ENCODE measurements at places on chromosomes 3 and 15.

DNA sequence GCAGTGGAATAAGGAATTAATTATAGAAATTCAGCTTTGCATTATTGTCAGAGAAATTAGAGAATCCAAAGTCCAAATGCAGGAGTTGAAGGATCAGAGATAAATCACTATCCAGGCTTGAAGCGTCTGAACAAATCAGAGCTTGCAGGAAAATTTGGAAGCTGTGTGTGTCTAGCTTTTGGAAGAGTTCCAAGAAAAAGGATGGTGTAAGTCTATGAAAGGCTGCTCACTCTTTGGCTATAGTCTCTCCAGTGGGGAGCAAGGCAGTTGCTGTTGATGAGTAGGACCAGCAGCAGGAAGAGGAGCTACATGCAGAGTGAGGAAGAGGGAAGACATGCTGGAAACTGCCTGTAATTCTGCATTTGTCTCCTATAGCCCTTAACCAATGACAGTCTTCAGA lies 464.3 kb upstream of the GRM7 start:
- DNase-seq, result no peak

- no peak for DNase-seq
Observed at GRCh38 chr15:20645956-20646355, 104.4 kb upstream of the GOLGA6L6 start.

DNA sequence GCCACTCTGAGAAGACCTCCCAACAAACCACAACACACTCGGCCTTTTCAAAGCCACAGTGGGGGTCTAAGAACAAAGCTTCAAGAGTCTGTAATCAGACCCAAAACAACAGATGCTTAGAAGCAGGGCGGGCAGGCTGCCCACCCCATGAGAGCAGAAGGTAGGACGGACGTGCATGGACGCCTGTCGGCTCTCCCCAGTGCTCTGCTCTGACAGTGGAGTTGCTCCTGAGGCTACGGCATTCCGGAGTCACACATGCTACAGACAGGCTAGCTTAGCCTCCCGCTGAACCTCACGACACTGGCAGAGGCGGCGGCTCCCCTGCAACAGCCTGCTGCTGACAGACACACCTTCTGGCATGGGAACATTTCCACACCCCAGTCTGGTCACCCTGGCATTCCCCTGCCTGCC lies 33.5 kb downstream of the SLCO2A1 start:
- no peak for DNase-seq

DNA sequence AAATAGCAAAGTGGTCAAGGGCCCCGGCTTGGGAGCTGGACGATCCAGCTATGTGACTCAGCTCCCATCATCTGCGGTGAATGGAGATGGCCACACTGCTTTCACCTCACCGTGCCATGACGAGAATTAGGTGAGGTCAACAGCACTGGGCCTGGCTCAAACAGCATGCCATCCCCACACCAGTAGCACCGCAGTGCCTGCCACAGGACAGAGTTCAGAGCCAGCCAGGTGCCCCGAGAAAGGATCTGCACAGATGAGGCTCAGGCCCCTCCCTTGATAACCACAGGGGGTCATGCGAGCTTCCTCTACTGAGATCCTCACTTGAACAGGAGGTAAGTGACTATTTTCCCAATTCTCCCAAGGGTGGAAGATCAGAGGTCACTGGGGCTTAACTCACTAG lies 29.4 kb downstream of the ZXDC start:
- no peak for DNase-seq

DNA sequence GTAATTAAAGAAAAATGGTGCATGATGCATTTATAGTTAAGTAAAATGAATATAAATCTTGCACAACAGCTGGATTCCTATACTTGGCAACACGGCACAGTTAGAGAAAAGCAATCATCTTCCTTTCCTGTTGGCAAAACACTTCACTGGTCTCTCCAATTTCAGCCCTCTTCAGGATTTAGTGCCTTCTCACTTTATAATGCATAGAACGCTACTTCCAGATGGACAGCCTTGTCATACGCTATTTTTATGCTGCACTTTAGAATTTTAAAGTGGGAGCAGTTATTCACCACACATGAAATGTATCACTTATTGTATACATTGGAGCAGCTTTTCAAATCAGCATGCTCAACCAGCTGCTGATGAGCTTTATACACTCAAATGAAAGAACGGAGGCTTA lies 194.4 kb upstream of the GBE1 start:
- DNase-seq, result no peak

GRCh38 chr3:34155108-34155507 lies 356.7 kb downstream of the PDCD6IP start:
- no peak for DNase-seq

GRCh38 chr3:157087373-157087772 lies 72.6 kb downstream of the CCNL1 start:
- DNase-seq, result no peak

GRCh38 chr15:81863162-81863561 lies 182.7 kb downstream of the MEX3B start:
- DNase-seq, result peak; percentile 5

DNA sequence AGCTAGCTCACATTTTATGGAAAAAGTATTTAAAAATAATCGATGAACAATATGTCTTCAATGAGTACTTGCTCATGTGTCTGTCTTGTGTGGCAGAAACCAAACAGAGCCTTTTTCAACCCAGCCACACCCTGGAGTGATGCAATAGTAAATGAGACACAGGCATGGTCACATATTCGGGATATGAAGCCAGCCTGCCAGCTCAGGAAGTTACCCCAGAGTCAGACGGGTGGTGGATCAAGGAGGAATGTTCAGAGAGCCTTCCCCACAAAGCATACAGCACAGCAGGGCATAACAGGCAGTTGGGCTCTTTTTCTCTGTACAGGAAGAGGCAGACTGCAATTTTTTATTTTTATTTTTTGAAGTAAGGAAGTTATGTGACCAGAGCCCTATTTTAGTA lies 27.3 kb downstream of the LARP6 start:
- DNase-seq, result peak; percentile 91

DNA sequence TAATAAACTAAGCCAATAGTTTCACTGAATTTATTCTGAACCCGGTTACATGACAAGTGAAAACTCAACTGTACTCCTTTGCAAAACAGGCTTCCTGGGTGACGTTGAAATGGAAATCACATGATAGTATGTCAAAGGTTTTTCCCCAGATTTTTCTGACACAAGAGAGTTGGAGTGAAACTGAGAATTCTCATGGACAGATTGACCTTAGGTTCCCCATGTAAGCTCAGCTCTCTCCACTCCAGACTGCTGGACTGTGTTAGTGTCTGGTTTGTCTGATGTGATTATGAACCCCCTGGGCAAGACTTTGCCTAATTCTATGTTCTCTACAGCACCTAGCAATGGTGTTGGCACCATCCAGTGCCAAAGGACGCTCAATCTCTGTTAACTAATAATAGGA lies 219.7 kb upstream of the COL8A1 start:
- no peak for DNase-seq

DNA sequence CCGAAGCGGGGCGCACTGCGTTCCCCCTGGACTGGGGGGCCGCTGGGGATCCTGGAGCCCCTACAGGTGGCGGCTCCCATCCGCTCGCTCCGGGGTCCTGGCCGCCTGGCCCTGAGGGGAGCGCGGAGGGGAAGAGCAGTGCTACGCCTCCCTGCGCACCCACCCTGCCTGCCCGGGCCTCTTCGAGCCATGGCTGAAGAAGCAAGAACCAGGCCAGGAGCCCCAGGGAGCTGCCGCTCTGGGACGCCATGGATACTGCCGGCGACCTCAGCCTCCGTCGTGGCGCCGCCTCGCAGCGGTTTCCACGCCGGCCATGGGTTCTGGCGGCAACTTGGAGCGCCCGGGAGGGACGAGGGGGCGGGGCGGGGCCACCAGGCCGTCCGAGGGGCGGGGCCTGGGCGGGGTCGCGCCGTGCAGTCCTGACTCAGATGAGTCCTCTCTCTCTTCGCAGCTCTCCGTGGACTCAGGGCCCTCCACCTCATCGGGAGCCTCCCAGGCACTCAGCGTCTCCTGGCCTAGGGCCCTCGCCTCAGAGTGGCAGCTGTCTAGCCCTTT lies 50.9 kb downstream of the MYL3 start:
- peak; percentile 16 for DNase-seq

DNA sequence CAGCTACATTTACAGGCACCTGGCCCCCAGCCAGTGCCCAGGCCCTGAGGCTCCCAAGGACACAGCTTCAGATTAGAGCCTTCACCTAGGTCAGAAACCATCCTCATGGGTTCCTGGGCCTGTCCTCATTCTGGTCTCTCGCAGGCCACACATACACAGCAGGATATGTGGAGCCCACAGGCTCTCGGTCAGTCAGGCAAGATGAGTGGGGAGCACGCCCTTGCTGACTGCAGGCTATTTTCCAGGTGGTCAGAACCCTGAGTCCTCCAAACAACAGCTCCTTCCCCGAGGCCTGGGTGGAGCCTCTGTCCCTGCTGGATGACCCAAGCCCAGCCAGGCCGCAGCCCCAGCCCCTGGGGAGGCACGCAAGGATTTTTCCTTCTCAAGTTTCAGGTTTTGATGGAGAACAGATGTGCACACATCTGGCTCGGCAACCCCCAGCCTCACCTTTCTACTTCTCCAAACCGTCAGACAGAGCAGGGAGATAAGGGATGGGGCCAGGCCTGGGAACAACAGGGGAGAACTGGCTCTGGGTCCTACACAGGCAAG lies 1.6 kb downstream of the STRA6 start:
- no peak for DNase-seq

GRCh38 chr3:133237380-133237779 lies 162.5 kb upstream of the BFSP2 start:
- DNase-seq, result peak; percentile 7

GRCh38 chr15:92528736-92529135 lies 126.8 kb downstream of the FAM174B start:
- no peak for DNase-seq

DNA sequence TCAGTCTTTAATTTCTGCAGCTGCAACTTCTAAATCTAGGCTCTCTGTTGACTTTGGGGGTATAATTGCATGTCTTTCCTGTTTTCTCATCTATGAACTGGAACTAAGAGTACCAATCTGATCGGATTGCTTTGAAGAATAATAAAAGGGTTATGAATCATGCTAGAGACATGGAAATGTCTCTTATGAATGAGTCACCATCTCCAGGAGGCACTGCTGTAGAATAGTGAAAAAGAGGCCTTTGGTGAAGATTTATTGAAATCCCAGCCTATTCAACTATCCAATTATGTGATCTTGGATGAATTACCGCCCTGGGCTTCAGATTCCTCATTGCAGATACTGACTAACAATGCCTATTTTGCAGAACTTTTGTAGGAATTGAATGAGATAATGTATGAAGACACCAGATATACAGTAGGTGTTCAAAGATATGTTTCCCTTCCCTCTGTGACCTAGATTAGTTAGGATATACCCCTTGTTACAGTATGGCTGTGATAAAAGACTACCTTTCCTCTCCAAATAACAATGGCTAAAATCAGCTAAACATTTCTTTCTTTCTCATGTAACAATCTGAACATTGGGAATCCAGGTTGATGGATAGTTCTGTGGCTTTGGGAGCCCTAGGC lies 11.5 kb upstream of the CMTM8 start:
- peak; percentile 73 for DNase-seq

GRCh38 chr3:159650726-159651125 lies 337.9 kb upstream of the IL12A start:
- DNase-seq, result no peak

- DNase-seq, result no peak
Observed at GRCh38 chr3:106176734-106177133, 307.9 kb upstream of the CBLB start.

DNA sequence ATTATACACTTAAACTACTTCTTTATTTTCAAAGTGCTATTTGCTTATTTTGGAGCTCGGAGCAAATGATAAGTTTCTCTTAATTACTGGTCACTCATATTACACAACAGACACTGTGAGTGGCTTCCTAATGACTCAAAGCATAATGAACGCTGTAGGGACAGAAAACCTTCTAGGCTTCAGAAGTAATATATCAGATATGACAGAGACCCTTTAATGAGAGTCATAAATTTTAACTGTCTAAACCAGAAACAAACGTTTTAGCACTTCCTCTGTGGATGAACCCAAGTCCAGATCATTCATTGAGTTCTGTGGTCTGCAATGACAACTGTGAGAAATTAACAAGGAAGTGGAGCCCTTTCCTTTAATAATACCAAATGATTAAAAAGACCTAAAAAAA lies 66.6 kb downstream of the ARPP21 start:
- DNase-seq, result no peak

DNA sequence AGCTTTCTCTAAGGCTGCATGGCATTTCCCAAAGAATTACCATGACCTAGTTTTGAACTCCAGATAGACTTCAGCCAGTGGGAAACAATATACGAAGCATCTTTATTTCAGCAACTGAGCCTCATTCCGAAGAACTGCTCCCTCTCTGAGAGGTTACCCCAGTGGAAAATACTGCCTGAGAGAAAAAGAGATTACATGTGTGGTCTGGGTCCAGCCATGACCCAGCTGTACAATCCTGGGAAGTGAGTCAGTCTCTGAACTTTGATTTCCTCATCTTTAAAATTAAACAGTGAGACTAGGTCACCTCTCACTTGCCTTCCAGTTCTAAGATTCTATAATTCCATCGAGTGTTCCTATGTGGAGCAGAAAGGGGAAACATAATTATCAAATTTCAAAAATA lies 42.4 kb downstream of the TNIK start:
- peak; percentile 59 for DNase-seq

- no peak for DNase-seq
Observed at GRCh38 chr3:117191245-117191644, 481.7 kb downstream of the TUSC7 start.

GRCh38 chr3:39106851-39107387 lies 508 bp downstream of the GORASP1 start:
- peak; percentile 29 for DNase-seq
